ENCODE measurements at places on chromosomes 2 and 18.

DNA sequence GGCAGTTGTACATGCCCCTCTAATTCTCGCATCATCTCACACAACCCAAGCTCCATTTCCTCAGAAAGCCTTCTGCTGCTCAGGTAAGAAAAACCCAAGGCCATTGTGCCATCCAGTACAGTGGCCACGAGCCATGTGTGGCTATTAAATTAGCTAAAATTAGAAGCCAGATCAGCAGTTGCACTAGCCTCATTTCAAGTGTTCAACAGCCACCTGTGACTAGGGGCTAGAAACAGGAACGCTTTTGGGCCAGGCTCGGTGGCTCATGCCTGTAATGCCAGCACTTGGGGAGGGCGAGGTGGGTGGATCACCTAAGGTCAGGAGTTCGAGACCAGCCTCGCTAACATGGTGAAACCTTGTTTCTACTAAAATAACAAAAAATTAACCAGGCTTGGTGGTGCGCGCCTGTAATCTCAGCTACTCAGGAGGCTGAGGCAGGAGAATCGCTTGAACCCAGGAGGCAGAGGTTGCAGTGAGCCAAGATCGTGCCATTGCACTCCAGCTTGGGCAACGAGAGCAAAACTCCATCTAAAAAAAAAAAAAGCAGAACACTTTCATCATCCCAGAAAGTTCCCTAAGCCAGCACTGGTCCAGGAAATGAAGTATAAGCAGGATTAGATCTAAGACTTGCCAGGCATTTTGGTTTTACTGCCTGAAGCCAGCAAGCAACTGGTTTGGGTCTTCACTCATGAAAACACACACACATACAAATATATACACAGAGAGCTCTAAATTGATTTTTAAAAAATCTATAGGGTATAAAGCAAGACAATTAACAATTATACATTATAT is 35.7 kb downstream of the ATP8B1 start:
- no peak for DNase-seq

DNA sequence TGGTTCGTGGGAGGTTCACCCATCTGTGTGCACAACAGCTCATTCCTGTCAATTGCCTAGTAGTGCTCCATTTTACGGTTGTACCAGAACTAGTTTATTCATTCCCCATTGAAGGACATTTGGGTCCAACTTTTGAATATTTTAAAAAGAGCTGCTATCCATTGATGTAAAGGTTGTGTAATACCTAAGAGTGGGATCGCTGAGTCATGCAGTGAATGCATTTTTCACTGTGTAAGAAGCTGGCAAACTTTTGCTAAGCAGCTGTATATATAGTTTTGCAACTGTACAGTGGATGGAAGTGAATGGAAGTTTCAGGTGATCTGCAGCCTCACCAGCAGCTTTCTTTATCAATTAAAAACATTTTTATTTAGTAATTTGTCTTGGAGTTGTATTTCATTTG is 104.5 kb downstream of the DCDC2C start:
- DNase-seq = no peak

- no peak for DNase-seq
Observed at GRCh38 chr2:26017464-26018183, 16.3 kb upstream of the RAB10 start.

GRCh38 chr18:28078849-28079248 is 98.1 kb downstream of the CDH2 start:
- DNase-seq = no peak

DNA sequence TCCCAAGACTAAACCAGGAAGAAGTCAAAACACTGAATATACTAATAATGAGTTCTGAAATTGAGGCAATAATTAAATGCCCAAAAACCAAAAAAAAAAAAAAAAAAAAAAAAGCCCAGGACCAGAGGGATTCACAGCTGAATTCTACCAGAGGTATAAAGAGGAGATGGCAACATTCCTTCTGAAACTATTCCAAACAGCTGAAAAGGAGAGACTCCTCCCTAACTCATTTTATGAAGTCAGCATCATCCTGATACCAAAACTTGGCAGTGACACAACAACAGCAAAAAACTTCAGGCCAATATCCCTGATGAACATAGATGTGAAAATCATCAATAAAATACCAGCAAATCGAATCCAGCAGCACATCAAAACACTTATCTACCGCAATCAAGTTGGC is 108.5 kb upstream of the COL3A1 start:
- DNase-seq = no peak

DNA sequence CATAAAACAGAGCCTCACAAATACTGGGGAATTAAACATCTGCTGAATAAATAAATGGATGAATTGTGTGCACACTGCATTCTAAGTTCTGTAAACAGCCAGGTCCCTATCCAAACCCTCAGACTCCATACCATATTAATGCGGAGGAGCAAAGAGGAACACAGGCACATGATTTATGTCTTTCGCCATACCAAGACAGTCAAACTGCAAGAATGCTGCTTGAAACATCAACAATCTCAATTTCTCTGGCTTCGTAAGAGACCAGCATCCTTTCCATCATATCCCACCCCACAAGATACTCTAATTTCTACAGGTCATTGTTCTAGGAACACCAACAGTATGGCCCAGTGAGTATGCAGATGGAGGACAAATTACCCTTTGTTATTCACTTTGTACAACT is 15.0 kb downstream of the KANSL3 start:
- no peak for DNase-seq

- DNase-seq = peak; percentile 50
Observed at GRCh38 chr18:37322492-37323035, 243.0 kb downstream of the CELF4 start.

DNA sequence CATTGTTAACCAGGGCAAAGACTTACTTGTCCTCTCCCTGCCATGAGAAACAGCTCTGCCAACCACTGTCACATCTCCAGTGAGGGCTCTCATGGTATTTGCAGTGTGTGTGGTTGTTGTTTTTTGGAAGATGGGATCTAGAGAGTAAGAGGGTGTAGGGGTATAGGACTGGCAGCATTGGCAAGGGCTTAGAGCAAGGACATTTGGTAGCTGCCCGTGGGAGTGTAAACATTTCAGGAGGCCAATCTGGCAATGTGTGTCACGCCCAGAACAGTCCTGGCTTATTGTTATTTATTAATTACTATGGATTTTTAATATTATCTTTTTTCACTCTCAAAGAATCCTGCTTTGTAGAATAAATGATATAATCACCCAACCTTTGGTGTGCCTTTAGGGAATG is 90.5 kb downstream of the TMEM17 start:
- no peak for DNase-seq

DNA sequence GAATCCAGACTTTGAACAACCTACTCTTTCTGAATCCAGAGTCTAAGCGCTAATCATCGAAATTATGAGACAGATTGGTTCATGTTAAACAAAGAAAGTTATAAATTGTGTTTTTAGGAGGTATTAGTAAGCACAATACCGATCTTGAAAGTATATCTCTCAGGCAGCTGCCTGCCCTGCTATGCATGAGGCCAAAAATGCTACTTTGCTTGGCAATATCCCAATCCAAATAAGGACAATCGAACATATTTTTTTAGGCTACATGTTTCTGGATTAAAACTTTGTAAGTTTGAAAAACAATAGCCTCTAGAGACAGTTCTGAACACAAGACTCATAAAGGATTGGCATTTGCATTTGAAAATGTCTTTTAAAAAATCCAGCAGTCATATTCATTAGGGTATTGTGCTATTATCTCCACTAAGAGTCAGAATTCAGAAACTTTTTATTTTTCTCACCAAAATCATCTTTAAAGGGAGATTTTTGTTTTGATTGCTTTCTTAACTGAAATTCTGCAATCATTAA is 167.1 kb downstream of the PDE1A start:
- DNase-seq = no peak

DNA sequence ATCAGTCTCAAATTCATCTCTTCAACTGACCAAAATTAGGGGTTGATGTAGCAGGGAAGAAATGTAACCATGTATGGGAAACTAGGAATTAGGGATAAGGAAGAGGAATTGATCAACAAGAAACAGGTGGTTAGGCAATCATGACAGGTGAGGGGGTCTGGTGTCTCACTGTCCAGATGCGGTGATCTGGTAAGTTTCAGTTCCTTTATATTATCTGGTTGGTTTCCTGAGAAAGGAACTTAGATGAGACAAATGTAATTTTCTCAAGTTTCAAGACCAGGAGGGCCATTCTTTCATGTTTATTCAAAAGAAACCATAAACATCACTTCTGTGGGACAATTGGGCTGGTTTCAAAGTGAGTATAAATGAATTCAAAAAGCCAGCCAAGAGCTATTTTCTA is 306.2 kb upstream of the KCNJ3 start:
- no peak for DNase-seq

GRCh38 chr2:75464348-75464946 is 96.3 kb downstream of the EVA1A start:
- DNase-seq = peak; percentile 3

DNA sequence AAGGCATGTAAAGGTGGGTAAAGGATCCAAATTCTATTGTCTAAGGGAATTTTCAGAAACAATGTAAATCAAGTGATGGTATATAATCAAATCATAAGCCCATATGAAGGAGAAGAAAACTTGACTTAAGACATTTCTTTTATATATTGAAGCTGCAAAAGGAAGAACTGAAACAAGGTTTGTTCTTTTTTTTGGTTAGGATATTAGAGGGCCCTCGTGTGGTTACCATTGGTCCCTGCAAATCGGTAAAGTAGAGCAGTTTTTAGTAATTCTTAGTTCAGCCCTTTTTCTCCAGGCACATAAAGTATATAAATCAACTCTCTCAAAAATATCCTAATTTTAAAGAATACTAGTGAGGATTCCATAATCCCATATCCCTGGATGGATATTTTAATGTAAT is 105.6 kb upstream of the STK17B start:
- DNase-seq = peak; percentile 53

DNA sequence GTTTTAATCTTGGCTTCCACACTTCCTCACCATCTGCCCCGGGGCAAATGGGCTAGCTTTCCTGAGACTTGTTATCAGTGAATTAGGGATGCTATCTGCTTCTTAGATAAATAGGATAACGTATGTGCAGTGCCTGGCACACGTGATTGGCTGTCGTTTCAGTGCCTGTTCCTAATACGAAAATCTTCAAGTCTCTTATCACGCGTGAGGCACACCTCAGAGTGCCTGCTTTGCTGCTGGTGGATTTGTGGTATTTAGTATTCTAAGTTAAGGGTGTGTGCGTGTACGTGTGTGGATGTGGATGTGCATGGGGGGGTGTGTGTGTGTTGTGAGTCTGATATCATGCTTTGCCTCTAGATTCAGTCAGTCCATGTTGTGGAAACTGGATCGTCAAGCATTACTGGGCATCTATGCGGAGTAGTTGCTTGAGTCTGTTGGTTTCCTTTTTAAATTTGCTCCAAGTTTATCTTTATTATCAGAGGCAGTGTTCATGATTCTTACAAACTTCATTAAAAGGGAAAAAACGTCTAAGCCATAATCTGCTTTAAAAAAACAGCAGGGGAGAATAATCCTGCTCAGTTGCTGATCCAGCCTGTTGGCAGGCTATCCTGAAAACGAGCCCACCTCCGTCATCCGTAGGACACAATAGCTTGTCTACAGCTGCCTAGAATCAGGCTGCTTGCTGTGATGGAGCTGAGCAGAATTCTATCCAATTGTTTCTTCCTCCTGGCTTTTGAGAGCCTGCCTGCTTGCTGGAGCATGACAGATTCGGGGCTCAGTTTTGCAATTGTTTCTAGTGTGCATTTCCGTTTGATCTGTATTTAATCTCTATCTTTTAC is 6.6 kb downstream of the SH3RF3 start:
- DNase-seq = no peak

- DNase-seq = no peak
Observed at GRCh38 chr2:84735389-84735788, 145.5 kb downstream of the TRABD2A start.

- no peak for DNase-seq
Observed at GRCh38 chr18:21129566-21130216, 18.1 kb upstream of the ROCK1 start.

GRCh38 chr2:45712570-45712969 is 61.1 kb downstream of the PRKCE start:
- no peak for DNase-seq

GRCh38 chr2:6999211-6999877 is 82.1 kb downstream of the RNF144A start:
- no peak for DNase-seq

DNA sequence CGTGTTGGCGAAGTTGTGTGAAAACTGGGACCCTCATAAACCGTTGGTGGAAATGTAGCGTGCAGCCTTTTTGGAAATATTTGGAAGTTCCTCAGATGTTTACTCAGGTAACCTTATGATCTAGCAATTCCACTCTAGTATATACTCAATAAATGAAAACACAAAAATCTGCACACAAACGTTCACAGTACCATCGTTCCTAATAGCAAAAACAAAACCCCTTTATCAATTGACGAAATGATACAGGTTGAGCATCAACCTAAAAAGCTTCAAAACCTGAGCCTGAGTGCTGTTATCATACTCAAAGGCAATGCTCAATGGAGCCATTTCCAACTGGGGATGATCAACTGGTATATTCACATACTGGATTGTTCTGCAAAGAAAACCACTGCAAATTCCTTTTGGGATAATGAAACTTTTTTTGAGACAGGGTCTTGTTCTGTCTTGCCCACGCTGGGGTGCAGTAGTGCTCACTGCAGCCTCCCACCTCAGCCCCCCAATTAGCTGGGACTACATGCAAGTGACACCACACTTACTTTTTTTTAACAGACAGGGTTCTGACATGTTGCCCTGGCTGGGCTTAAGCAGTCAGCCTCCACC is 777 bp upstream of the C18orf32 start:
- peak; percentile 35 for DNase-seq

GRCh38 chr18:66895631-66896030 is 291.7 kb upstream of the CDH19 start:
- DNase-seq = no peak

GRCh38 chr2:216877085-216877484 is 17.2 kb upstream of the TNP1 start:
- DNase-seq = no peak

DNA sequence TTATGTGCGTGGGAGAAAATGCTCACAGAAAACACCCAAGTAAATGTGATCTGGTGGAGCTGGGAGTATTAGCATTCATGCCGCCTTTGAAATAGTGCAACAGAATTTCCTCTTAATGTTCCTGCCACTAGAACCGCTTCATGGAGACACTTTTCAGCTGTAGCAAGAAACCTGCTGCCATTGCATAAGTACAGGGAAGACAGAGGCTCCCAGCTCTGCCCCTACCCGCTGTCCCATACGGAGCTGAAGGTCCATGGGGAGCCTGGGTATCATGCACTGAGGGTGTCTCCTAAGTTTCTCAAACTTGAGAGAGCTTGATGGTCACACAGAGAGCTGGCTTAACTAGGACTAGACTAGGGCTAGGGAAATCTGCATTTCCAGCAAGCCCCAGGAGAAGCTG is 49.6 kb downstream of the CRIM1 start:
- DNase-seq = no peak

Measured in activated CD4-positive, alpha-beta T cell treated with anti-CD3 and anti-CD28 coated beads, Interleukin-2, Interleukin-6, amounts not matched to agents 100 ng/mL and 50 ng/mL, durations not matched to agents 16 hours and 8 hours (primary cell).